ENCODE measurements at places on chromosomes 7 and 10.

- no peak for DNase-seq
Observed at GRCh38 chr7:142463401-142463850, 205.6 kb upstream of the PRSS58 start.

DNA sequence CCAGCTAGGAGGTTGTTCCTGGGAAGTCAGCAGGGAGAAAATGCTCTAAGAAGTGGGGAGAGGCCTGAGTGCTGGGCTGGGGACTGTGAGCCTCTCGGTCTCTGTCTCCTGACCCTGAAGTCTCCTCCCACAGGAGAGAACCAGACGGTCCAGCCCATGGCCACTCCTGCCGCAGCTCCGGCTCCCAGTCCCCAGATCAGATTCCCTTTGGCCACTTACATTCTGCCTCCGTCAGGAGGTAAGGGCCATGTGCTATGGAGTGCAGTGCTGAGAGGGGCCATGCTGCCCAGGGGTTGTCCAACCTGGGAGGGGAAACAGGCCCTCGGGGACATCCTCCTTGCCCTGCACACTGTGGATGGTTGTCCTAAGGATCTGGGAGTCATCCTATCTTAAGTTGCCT lies 21.3 kb upstream of the ZNF467 start:
- no peak for DNase-seq

- DNase-seq: peak; percentile 83
Observed at GRCh38 chr10:86899670-86900276, 57.6 kb downstream of the MMRN2 start.

GRCh38 chr7:5629941-5630340 lies 151.5 kb downstream of the RNF216 start:
- peak; percentile 40 for DNase-seq

GRCh38 chr7:149878523-149878921 lies 4.8 kb downstream of the ATP6V0E2 start:
- no peak for DNase-seq

GRCh38 chr7:24158975-24159374 lies 125.0 kb upstream of the NPY start:
- no peak for DNase-seq

All from muscle of back (tissue), 13 donors.